ENCODE measurements at places on chromosomes 13 and 19.

DNA sequence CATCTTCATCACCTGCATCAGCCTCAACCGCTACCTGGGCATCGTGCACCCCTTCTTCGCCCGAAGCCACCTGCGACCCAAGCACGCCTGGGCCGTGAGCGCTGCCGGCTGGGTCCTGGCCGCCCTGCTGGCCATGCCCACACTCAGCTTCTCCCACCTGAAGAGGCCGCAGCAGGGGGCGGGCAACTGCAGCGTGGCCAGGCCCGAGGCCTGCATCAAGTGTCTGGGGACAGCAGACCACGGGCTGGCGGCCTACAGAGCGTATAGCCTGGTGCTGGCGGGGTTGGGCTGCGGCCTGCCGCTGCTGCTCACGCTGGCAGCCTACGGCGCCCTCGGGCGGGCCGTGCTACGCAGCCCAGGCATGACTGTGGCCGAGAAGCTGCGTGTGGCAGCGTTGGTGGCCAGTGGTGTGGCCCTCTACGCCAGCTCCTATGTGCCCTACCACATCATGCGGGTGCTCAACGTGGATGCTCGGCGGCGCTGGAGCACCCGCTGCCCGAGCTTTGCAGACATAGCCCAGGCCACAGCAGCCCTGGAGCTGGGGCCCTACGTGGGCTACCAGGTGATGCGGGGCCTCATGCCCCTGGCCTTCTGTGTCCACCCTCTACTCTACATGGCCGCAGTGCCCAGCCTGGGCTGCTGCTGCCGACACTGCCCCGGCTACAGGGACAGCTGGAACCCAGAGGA, 2.6 kb downstream of the P2RY11 start:
- no peak for DNase-seq

DNA sequence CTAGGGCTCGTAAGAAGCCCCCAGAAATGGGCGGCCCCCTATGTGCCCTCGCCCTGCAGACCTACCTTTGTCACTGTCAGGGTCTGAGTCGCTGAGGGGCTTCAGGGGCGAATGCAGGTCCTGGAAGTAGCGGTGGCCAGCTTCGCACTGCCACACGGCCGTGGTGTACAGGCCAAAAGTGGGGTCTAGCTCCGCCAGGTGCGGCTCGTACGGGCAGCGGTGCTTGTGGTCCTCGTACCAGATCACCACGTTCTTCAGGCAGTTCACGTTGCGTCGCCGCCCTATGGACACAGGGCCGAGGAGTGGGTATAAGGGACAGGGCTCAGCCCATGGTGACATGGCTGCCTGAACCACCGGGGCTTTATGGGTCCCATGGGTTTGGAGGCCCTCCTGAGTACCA, 9.8 kb downstream of the ZNF653 start:
- no peak for DNase-seq

DNA sequence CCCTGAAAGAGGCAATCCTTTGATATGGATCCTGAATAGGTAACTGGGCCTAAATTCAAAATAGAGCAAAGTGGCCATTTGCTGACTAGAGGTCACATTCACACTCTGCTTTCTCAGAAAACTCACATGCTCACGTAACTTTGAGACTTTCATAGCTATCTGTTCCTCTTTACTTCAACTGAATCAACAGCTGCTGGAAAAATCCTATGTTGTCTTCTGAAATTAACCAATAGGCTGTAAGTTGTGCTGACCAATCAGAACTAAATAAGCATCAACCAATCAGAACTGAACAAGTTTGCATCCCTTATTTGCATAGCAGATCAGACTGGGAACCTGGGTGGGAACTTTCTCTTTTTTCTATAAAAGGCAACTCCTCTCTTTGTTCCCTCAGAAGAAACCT, 24.0 kb upstream of the TBC1D4 start:
- DNase-seq, result no peak

DNA sequence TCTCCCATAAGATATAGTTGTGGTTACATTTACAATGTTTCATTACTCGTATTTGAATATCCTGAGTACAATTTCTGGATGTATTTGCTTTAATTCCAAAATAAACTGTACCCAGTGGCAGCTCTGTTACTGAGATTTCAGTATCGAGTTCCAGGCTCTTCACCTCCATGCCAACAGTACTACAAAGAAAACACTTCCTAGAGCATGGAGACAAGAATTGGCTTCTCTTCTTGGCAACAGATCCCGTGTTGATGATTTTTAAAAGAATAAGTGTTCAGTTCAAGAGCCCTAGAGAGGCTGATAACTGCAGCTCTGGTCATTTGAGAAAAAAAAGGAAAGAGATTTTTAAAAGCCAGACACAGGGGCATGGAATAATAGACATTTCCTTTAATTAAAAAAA, 302.8 kb downstream of the EFNB2 start:
- DNase-seq, result no peak

DNA sequence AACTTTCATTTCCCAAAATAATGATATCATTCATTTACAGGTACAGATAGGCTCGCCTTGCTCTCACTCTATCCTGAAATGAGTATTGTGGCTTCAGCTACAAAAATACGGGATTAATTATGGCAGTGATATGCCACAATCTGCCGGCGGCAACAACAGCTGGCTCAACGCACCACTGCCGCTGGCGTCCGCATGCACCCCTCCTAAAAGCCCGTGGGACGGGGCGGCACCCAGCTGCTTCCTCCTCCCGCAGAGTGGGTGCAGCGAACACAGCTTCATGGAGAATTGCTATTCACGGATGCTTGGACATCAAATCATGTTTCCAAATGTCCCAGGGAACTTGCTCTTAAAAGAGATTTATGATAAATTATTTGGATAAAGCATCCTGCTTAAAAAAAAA, 266.8 kb downstream of the TEX29 start:
- no peak for DNase-seq

GRCh38 chr13:45016792-45017425, 27.6 kb downstream of the GPALPP1 start:
- no peak for DNase-seq

GRCh38 chr19:4304538-4305256, at the start of gene FSD1:
FSD1 (plus strand) TSS chr19:4304598; CDS start chr19:4304747, 149 bp downstream.
- peak; percentile 94 for DNase-seq
